ENCODE measurements at places on chromosomes 5 and 9. TPM values are rescaled to one million over a fixed set of nuclear protein-coding genes. Genes with fewer than 3 reads are reported as not detected.

- DNase-seq: no peak
These were observed 166.3 kb downstream of the MPDZ start for GRCh38 chr9:13113216-13113615.

GRCh38 chr5:51383131-51384121 lies at the start of gene ISL1:
Gene ISL1, plus strand, starts transcription at chr5:51383448. Its CDS starts 224 bp downstream, at chr5:51383672.
- DNase-seq: peak; percentile 83

GRCh38 chr9:19999491-20000057 lies 210.7 kb upstream of the SLC24A2 start:
- no peak for DNase-seq

DNA sequence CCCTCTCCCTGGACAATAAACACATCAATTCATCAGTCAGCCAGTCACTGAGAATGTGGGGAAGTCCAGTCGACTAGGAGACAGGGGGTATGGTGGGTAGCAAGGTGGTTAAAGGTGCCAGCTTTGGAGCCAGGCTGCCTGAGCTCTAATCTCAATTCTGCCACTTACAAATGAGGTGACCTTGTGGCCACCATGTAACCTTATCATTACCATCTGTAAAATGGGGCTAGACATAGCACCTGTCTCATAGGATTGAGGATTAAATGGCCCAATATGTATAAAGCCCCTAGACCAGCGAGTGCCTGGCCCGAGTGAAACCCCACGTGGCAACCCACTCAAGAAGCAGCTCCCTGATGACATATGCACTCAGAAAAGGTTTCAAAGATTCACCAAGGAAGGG lies 73.3 kb upstream of the TBC1D2 start:
- DNase-seq: no peak

GRCh38 chr9:33939924-33940874 lies 108.5 kb downstream of the UBAP2 start:
- DNase-seq: no peak

- DNase-seq: no peak
These were observed 99.4 kb downstream of the PSD2 start for GRCh38 chr5:139895046-139895445.

SRP19 gene
- total RNA-seq: 48.5 TPM

DNA sequence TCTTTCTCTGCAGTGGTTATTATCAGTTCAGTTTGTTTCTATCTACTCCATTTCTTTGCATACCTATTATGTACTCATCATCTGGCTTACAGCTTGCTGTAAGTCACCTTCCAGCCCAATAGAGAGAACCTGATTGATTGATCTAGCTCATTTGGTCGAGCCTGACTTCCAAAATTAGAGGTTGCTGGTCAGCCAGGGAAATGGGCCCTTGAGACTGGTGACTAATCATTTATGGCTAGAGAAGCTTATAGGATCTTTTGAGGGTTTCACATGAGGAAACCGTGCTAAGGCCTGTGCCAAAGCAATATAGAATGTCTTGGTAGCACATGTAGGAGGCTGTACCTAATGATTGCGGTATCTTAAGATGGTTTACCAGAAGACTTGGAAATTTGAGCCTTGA lies 5.8 kb downstream of the SREK1 start:
- no peak for DNase-seq

- no peak for DNase-seq
These were observed 9.7 kb downstream of the ZNF462 start for GRCh38 chr9:106872641-106873040.

ANKDD1B gene
- 10.3 TPM for total RNA-seq

GRCh38 chr5:96927008-96927407 lies 8.9 kb upstream of the LNPEP start:
- DNase-seq: no peak

Data from urinary bladder (tissue), 4 donors.